ENCODE measurements at places on chromosomes 11 and 22.

DNA sequence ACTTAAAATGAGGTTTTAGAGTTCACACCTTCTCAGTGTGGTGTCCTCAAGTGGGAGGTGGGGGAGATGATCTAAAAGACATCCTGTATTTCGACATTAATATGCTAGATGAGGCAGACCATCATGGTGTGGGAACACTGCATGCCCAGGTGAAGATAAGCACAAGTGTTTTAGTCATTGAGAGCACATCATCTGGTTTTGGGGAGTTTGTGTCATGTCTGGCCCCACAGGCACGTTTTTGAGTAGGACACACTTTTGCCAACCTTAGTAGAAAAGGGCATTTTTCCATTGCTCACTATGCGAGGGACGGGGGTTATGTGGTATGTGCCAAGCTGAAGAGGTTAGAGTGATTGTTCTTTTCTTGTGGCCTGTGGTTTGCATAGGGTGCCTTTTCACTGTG, 189.3 kb downstream of the DBX1 start:
- no peak for DNase-seq

DNA sequence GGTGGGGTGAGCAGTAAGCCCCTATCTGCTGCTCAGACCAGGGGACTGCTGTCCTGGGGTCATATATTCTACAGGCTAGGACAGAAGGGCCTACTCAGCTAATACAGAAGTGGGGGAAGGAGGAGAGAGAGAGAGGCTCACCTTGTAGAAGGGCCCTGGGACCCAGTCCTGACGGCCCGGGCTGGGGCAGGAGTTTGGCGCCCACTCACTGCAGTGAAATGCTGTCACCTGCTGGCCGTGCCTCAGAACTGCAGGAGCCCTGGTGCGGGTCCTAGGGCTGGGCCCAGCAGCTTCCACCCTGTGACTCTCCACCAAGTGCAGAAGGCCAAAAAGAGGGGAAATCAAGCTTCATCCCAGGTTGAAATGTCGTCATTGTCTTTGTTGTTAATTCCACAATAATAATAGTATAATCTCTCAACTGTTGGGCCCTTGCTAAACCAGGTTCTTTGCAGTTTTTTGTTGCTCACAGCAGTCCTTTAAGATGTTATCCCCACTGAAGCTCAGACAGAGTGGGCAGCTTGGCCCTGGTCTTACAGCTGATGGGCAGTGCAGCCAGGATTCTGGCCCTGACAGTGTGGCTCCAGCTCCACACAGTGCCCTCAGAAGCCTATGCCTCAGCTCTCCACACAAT, 29.6 kb downstream of the TRIM29 start:
- peak; percentile 52 for DNase-seq

DNA sequence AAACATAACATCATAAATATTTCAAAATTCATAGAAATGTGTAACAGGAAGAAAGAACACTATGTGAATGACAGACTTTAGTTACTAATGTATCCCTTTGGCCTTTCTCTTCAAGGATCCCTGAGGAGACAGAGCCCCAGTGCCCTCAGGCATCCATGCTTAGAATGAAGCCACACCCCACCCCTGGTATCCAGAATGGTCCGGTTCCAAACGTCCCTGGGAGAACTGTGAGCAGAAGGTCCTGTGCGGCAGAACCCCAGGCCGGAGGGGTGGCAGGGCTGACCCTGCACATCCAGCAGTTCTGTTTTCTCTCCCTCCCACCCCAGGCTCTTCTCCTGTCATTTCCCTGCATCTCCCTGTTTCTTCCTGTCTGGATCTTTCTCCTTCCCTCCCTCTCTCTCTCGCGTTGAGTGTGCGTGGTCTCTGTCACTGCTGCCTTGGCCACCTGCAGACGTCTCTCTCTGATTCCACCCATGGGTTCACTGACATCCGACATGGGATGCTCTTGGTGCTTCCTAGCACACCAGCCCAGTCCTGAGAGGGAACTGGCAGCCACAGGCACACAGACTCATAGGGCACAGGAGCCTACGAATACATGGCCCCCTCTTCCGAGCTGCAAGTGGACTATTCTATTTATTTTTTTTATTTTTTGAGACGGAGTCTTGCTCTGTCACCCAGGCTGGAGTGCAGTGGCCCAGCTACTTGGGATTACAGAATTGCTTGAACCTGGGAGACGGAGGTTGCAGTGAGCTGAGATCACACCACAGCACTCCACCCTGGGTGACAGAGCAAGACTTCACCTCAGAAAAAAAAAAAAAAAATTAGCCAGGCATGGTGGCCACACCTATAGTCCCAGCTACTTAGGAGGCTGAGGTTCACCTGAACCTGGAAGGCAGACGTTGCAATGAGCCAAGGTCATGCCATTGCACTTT, 5.7 kb downstream of the RFPL1 start:
- no peak for DNase-seq

GRCh38 chr22:26542831-26543230, 30.6 kb upstream of the TFIP11 start:
- DNase-seq: no peak

All from renal cortex interstitium (tissue), 15 donors.